ENCODE measurements at places on chromosomes 4 and X. TPM values are rescaled to one million over a fixed set of nuclear protein-coding genes. Genes with fewer than 3 reads are reported as not detected.

- DNase-seq = no peak
These were observed 28.4 kb downstream of the ALPK1 start for GRCh38 chr4:112325530-112325929.

The ABRAXAS1 gene
- 24.7 TPM for total RNA-seq

GRCh38 chr4:147498031-147498660, 17.2 kb downstream of the EDNRA start:
- no peak for DNase-seq

GRCh38 chrX:154541896-154542722, 4.5 kb downstream of the G6PD start:
- no peak for DNase-seq

DNA sequence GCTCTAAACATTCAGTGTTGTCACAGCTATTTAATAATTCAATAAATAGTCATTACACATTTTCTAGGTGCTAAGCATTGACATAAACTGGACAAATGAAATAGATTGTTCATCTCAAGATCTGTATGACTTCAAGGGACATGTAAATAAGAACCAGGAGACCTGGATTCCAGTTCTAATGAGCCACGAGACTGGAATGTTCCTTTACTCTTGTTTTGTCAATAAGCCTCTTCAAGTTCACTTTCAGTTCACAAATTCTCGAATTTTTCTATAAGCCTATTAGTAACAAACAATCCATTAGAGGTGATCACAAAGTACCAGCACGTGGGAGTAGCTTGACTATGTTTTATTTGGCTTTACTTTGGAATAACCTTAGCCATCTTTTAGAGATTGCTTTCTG, 514.0 kb upstream of the SMIM31 start:
- DNase-seq = no peak

The DGAT2L6 gene
- not detected for total RNA-seq

GRCh38 chr4:25535701-25536473, 119.8 kb upstream of the SLC34A2 start:
- DNase-seq = no peak

- DNase-seq = no peak
These were observed 108.8 kb downstream of the DDIT4L start for GRCh38 chr4:100081491-100081890.

- DNase-seq = no peak
These were observed 228.1 kb downstream of the ARHGAP24 start for GRCh38 chr4:85703096-85703495.

DNA sequence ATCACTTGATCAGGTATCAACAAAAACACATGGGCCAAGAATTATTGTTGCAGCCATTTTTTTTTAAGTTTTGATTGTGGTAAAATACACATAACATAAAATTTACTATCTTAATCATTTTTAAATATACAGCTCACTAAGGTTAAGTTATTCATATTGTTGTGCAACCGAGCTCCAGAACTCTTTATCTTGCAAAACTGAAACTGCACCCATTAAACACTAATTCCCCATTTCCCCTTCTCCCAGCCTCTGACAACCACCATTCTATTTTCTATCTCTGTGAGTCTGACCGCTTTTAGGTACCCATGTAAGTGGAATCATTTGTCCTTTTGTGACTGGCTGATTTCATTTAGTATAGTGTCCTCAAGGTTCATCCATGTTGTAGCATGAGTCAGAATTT, 126.2 kb upstream of the NDP start:
- DNase-seq = no peak

- no peak for DNase-seq
These were observed 45.4 kb downstream of the FNIP2 start for GRCh38 chr4:158814207-158814606.

DNA sequence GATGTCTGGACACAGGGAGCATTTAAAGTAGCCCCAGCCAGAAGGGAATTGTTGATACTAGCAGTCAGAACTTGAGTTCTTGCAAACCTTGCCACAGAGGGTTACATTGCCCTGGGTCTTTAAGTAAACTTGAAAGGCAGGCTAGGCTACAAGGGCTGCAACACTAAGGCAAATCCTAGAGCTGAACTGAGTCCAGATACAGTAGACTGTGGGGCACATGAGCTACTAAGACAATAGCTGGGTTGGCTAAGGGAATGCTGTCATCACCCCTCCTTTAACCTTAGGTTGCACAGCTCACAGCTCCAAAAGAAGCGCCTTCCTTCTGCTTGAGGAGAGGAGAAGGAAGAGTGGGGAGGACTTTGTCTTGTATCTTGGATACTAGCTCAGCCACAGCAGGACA, 35.6 kb downstream of the SH3BGRL start:
- no peak for DNase-seq

The NUP62CL gene
- total RNA-seq = 4.3 TPM

- DNase-seq = no peak
These were observed 53.6 kb downstream of the FIP1L1 start for GRCh38 chr4:53431052-53431451.

GRCh38 chr4:97317671-97318070, 825.6 kb downstream of the STPG2 start:
- no peak for DNase-seq

DNA sequence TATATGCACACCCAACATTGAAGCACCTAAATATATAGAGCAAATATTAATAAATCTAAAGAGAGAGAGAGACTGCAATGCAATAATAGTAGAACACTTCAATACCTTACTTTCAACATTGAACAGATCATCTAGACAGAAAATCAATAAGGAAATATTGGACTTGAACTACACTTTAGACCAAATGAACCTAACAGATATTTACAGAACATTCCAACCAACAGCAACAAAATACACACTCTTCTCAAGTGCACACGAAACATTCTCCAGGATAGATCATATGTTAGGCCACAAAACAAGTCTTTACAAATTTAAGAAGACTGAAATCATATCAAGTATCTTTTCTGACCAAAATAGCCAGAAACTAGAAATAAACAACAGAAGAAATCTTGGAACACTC, 66.6 kb downstream of the CD99L2 start:
- no peak for DNase-seq

The NPNT gene
- 0.37 TPM for total RNA-seq

DNA sequence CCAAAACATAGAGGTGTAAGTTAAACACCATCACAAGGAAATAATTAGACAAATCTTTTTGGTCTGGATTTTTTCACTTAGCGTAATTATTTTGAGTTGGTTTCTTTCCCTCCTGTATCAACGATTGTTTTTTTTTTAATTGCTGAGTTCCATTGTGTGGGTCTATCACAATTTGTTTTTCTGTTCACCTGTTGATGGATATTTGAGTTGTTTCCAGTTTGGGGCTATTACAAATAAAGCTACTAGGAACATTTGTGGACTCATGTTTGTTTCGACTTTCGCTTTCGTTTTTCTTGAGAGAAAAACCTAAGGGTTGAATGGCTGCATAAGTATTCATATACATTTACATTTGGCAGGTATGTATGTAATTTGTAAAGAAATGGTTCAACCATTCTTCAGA, 20.4 kb upstream of the FBXW7 start:
- DNase-seq = no peak

The GAGE2A gene
- total RNA-seq = not detected

- DNase-seq = no peak
These were observed 8.5 kb upstream of the PTTG2 start for GRCh38 chr4:37951461-37952352.
